ENCODE measurements at places on chromosomes 3 and 15.

DNA sequence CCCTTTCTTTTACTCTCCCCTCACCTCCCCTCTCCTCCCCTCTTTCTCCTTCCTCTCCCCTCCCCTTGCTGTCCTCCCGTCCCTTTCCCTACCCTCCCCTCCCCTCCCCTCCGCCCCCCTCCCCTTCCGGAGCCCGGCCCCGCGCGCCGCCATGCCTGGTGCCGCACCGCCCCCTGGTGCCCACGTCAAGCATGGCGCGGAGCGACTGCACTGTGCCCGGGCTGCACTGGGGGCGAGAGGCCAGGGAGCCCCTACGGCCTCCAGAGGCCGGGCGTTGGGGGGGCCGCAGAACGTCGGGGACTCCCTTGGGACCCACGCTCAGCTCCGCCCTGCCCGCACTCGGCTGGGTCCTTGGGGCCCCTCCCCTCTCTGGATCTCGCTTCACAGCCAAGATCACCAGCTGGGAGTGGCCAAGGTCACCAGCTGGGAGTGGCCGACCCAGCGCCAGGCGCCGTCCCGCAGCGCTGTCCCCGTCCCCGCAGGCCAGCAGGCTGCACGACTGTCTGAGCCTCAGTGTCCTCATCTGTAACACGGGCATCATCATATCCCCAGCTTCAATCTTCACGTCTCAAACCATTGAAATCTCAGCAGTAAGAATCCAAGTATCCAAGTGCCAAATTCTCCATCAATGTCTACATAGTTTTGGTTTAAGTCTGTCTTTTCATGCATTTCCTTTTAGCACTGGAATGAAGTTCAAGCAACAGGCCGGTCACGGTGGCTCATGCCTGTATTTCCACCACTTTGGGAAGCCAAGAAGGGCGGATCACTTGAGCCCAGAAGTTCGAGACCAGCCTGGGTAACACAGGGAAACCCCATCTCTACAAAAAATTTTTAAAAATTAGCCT lies 42.5 kb downstream of the TPRA1 start:
- no peak overlapping the region for H3K27ac ChIP-seq
- H3K4me3 ChIP-seq: peak overlapping the region; percentile 78
- H3K4me1 ChIP-seq: peaks cover 11% of the 10 kb centered on the region
- H3K36me3 ChIP-seq: no peaks in the 10 kb centered on the region

- no peak for DNase-seq
- peaks cover 32% of the 10 kb centered on the region for H3K36me3 ChIP-seq
- no peak overlapping the region for H3K4me3 ChIP-seq
Measured at GRCh38 chr15:68149059-68149458, 56.1 kb downstream of the CALML4 start.

GRCh38 chr3:192888190-192888589 lies 29.5 kb downstream of the MB21D2 start:
- peak overlapping the region; percentile 53 for H3K4me3 ChIP-seq
- DNase-seq: no peak
- H3K27me3 ChIP-seq: peaks cover 3% of the 10 kb centered on the region
- H3K36me3 ChIP-seq: peaks cover 14% of the 10 kb centered on the region

DNA sequence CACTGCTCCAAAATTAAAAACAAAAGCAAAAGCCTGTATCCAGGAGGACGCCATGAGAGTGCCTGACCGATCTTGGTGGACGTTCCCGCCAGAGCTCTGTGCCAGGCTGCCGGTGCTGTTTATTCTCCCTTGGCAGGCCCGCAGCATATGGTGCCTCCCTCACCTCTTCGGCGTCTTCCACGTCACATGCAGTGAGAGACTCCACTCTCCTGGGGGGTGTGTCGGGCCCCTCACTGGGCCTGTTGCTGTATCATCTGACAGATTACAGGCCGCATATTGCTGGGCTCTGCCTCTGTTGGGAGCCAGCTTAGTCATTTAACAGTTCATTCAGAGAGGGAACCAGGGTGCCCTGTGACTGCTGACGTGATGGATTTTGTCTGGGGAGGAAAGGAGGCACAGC lies 86.4 kb upstream of the ARRDC4 start:
- no peak overlapping the region for H3K27ac ChIP-seq
- H3K4me3 ChIP-seq: no peak overlapping the region
- H3K27me3 ChIP-seq: no peaks in the 10 kb centered on the region
- DNase-seq: no peak
- H3K4me1 ChIP-seq: no peaks in the 10 kb centered on the region

Measured in activated CD4-positive, alpha-beta T cell treated with anti-CD3 and anti-CD28 coated beads, Interleukin-2, amount 10 ng/mL, durations not matched to agents 24 days and 14 days (primary cell).